ENCODE measurements at places on chromosomes 5 and 9. TPM values are rescaled to one million over a fixed set of nuclear protein-coding genes. Genes with fewer than 3 reads are reported as not detected.

EPB41L4B gene
- 0.12 TPM for total RNA-seq

SPATA31A7 gene
- total RNA-seq = not detected

STX17 gene
- 8.7 TPM for total RNA-seq

SEC16A gene
- total RNA-seq = 17.8 TPM

MLANA gene
- not detected for total RNA-seq

PKD2L2 gene
- not detected for total RNA-seq

HMGCR gene
- 79.6 TPM for total RNA-seq

TOR4A gene
- 16.6 TPM for total RNA-seq

CFAP77 gene
- not detected for total RNA-seq

IL7R gene
- not detected for total RNA-seq

WDR38 gene
- total RNA-seq = not detected

PCSK5 gene
- 5.0 TPM for total RNA-seq
